ENCODE measurements at places on chromosomes 6 and 20. TPM values are rescaled to one million over a fixed set of nuclear protein-coding genes. Genes with fewer than 3 reads are reported as not detected.

The C6orf136 gene
- total RNA-seq, result 17.4 TPM

The CAPN11 gene
- not detected for total RNA-seq

The OPRM1 gene
- total RNA-seq, result not detected

The CDH4 gene
- total RNA-seq, result 0.43 TPM

The MC3R gene
- total RNA-seq, result not detected

The RNF39 gene
- total RNA-seq, result not detected

The B3GALT4 gene
- total RNA-seq, result 6.8 TPM

The NKX2-4 gene
- total RNA-seq, result not detected

The KIF25 gene
- 5.3 TPM for total RNA-seq

The SALL4 gene
- 3.8 TPM for total RNA-seq

The CCHCR1 gene
- total RNA-seq, result 32.8 TPM

The SYTL3 gene
- 20.0 TPM for total RNA-seq

The ERGIC3 gene
- 216 TPM for total RNA-seq

The NHLRC1 gene
- total RNA-seq, result 0.97 TPM

The GHRH gene
- not detected for total RNA-seq

The RNF144B gene
- total RNA-seq, result 56.9 TPM

The COL9A3 gene
- 26.1 TPM for total RNA-seq

The OR2H1 gene
- not detected for total RNA-seq

The FLOT1 gene
- total RNA-seq, result 88.0 TPM

The CGA gene
- total RNA-seq, result not detected

The HLA-DMB gene
- total RNA-seq, result 76.7 TPM

The ULBP3 gene
- total RNA-seq, result 6.8 TPM

The ERVFRD-1 gene
- 0.18 TPM for total RNA-seq

The KHDC1 gene
- total RNA-seq, result 3.5 TPM

The TNFRSF6B gene
- 19.8 TPM for total RNA-seq

The ZFAND3 gene
- 48.0 TPM for total RNA-seq

The CRIP3 gene
- 0.83 TPM for total RNA-seq

The SCUBE3 gene
- 2.1 TPM for total RNA-seq

The JARID2 gene
- 14.8 TPM for total RNA-seq

All from lung (tissue), 17 donors.